Omental fat pad (tissue), 4 donors: ENCODE measurements at places on chromosomes 16 and 17.

GRCh38 chr16:74558873-74559272 is 48.0 kb downstream of the GLG1 start:
- DNase-seq: no peak

GRCh38 chr17:63984651-63985386 is 12.1 kb upstream of the SCN4A start:
- DNase-seq: no peak

DNA sequence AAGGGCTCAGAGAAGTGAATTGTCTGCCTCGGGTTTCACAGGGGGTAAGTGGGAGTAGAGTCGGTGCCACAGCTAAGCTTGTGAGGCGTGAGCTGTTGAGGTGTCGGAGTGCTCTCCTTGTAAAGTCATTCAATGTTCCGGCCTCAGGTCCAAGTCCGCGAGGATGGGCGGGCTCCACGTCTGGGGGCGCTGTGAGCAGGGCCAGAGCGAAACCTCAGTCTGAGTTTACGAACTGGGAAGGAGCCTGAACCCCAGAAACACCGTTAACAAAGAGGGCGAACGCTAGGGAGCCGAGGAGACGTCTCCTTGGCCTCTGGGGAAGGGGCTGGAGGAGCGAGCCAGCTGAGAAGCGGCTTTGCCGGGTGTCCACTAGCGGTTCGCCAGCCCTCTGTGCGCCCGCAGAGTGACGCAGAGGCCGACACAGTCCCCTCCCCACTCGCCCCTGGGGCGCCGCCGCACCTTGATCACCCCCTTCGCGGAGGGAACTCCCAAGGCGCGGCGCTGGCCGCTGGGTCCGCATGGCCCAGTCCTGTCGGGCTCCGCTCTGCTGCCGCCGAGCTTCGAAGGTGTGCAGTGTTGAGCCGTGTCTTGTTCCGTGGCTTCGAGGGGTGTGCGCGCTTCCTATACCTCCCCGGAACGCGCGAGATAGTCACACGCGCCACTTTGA is 4.9 kb downstream of the IRX3 start:
- no peak for DNase-seq

DNA sequence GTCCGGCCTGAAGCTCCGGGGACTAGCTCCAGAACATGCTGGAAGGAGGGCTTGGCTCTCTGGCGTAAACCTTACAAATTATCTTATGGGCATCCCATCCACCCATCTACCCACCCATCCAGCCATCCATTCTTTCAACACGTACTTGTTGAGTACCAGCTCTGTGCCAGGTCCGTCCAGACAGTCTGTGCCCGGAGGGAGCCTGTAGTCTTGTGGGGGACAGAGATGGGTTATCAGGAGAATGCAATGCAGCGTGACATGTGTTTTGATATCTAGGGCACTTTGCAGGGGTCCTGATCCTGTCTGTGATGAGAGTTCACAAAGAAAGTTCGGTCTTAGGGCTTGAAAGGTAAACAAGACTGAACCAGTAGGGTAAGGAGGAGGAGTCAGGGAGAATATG is 4.1 kb upstream of the SLC13A2 start:
- no peak for DNase-seq

DNA sequence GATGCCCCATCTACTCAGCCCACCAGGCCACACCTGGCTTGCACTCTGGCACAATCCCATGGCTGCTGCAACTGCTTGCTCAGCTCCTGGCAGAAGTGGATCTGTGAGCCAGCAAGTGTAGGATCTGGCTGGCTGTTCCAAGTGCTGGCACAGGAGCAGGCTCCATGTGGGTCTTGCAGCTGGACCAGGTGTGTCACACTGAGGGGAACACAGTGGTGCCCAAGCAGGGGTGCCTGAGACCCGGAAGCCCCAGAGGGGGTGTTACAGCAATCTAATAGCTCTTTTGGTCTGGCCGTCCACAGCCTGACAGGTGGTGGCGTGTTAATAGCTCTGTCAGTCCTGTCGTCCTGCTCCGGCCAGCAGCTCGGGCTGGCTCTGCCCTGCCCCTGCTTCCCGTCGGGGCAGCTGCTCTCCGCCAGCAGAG is 19.6 kb upstream of the GOT2 start:
- DNase-seq: no peak

DNA sequence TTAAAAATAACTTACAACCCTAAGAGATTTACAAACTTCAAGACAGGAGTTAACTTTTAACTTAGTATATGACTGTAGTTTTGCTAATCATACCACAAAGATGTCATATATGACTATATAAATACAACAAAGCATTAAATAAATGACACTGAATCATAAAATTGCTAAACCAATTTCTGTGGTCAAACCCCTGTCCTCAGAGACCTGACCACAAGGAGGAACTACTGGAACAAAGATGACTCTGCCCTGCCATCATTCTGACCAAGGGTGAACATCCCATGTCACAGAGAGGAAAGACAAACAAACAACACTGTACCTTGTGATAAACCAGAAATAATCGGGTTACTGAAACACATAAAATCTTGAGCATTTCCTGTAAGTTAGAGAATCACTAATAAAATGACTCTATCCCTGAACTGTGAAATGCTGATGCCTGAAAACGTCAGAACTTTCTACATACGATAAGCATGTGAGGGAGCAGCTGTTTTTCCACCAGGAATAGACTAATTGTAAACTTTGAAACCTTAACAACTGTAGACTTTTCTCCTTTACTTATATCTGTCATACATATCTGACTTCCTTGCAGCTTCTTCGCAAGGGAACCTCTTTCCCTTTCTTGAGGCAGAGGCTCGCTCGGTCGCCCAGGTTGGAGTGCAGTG is 47.9 kb downstream of the WDR59 start:
- DNase-seq: no peak
